ENCODE measurements at places on chromosomes 12 and 14.

GRCh38 chr14:90511795-90512328 is 115.0 kb downstream of the CALM1 start:
- no peak for DNase-seq

- no peak for DNase-seq
These were observed 350.7 kb downstream of the TMEM132D start for GRCh38 chr12:129552996-129553750.

DNA sequence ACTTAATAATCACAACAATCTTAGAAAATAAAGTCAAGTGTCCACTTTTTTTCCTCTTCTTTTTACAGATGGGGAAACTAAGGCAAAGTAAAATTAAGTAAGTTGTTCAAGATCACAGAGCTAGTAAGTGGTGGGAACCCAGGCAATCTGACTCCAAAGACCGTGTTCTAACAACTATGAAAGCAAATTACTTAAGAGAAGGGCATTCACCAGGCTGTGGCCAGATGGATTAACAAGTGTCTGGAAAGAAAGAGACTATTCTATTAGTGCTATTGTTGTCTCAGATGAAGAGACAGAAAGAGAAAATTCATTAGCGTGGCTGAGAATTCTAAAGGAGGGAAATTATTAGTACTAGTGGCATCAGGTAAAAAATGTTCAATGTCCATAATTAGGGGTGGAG is 48.5 kb downstream of the FGD6 start:
- DNase-seq = no peak

DNA sequence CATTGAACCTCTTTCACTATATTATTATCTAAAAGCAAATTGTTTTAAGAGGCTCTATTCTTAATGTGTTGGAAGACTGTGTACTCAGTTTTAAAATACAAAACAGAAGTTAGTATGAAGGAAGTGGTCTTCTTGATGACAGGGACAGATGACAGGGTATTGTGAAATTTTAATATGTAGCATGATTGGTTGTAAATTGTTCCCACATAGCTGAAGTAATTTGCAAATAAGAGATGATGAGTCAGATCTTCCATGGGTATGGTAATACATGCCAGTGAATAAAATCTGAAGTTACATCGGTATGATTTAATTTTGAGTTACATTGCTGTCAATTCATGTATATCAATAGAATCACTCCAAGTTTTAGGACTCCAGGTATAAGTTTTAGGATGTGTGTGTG is 454.8 kb downstream of the AEBP2 start:
- no peak for DNase-seq

DNA sequence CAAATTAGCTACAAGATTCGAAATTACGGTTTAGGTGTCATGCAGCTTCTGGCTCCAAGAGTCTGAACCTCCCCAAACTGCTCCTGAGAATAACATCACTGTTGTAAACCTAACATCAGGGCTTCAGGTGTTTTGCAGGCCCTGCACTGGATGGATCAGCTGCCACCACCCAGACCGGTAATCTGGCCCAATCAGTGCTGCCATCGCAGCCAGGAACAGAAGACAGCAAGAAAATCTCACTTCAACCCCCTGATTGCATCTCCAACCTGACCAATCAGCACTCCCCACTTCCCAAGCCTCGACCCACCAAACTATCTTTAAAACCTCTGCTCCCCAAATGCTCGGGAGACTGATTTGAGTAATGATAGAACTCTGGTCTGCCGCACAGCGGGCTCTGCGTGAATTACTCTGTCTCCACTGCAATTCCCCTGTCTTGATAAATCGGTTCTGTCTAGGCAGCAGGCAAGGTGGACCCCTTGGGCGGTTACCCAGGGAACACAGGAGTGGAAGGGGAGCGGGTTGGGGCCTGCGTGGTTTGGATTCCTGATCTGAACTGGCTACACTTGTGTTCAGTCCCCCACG is 268.5 kb upstream of the SFSWAP start:
- DNase-seq = no peak
